ENCODE measurements at places on chromosomes 13 and 19.

DNA sequence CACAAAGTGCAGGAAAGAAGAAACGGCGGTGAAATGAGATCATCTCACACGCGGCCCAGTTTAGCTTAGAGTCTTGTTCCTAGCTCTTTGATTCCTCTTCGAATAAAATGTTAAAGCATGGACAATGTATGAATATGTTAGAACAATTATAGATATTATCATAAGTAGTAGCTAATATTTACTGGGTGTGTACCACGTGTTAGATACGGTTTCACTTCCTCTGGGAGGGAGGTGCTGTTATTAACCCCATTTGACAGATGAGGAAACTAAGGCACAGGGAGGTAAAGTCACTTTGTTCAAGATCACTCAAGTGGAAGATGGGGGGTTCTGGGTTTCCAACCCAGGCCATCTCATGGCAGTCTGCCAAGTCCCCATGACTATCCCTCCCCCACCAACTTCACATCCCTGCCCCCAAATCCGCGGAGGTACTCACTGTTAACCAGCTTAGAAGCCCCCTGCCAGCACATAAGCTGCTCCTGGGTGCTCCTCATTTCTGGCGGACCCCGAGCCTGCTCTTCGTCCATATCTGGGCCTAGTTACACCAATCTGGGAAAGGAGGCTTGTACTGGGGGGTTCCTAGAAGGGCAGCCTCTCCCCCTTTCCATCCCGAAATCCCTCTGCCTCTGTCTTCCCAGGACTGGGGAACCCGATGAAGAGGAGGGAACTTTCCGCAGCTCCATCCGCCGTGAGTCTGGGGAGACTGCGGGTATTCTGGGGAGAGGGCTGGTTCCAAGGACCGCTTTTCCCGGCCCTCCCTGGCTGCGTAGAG lies 1.0 kb upstream of the FXYD7 start:
- DNase-seq: no peak

DNA sequence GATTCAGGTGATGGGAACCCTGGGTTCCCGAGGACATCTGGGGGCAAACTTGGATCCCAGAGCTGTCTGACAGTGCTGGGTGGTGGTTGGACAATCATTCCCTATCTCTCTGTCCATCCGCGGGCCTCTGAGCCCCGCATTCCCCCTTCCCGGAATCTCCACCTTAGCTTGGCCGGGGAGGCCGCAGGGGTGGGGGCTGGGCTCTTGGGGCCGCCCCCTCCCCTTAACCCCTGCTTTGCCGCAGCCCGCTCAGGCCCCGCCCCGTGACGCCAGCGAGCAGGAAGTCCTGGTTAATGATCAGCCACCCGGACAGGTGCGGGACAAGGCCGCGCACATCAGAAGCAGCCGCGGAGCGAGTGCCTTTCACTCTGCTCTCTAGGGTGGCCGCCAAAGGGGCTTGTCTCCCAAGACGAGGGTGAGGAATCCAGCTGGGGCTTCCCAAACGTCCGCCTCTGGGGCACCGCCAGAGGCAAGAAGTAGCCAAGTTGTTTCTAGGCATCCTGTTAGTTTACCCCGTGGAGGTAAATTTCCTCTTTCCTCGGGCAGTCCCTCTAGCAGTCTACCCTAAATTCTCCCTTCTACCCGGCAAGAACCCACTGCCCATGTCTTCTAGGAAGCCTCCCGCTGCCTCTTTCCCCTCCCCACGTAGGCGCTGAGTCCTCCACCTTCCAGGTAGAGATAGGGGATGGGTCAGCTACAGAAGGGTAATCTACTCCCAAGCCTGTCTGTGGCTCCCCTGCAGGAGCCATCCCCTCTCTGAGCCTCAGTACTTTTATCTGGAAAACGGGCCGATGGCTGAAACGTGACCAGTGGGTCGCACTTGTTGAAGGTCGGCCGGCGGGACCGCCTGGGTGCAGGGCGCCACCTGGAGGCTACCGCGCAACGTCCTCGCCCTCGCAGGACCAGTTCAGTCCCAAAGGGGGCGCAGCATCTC lies 3.0 kb downstream of the IRF2BP1 start:
- no peak for DNase-seq

DNA sequence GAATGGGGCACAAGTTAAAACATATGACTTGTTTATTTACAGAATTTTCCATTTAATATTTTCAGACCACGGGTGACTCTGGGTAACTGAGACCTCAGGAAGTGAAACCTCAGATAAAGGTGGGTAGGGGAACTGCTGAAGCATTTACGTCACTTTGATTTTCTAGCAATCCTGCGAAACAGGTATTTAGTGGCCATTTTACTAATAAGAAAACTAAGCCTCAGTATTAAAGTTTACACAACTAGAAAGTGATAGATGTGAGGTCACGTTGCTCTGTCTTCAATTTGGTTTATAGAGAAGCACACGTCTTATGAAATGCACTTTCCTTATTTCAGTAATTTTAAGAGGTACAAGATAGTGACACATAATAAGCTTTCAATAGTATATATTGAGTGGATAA lies 402.8 kb downstream of the FGF9 start:
- DNase-seq: no peak

DNA sequence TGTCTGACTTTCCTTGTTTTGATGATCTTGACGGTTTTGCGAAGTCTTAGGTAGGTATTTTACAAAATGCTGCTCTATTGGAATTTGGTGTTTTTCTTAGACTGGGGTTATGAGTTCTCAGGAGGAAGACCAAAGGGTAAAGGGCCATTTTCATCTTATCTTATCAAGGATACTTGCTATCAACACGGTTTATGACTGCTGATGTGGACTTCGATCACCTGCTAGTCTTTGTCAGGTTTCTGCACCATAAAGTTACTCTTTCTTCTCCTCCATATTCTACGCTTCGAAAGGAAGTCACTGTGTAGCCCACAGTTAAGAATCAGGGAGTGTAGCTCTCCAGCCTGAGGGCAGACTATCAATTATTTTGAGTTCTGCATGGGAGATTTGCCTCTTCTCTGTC lies 7.4 kb upstream of the CEBPG start:
- no peak for DNase-seq

- DNase-seq: no peak
These were observed 10.4 kb downstream of the LMNB2 start for GRCh38 chr19:2446381-2446780.

DNA sequence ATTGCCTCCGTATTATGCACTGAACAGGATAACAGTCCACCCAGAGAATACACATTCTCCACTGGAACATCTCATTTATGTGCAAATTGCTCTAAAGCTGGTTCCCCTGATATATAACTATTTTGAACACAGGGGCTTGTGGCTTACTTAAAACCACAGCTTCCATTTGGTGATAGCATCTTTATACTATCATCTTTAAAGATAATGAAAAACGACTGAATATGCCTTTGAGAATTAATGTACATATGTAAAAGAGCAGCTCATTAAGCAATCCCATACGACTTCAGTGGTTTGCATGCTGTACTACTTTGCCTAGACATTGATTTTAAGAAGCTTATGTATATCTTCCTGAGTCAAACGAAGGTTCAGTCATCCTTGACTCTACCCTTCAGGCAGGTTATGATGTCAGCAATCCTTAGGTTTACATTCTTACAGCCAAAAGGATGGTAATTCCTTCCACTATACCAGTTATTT lies 40.8 kb downstream of the BRD4 start:
- no peak for DNase-seq

DNA sequence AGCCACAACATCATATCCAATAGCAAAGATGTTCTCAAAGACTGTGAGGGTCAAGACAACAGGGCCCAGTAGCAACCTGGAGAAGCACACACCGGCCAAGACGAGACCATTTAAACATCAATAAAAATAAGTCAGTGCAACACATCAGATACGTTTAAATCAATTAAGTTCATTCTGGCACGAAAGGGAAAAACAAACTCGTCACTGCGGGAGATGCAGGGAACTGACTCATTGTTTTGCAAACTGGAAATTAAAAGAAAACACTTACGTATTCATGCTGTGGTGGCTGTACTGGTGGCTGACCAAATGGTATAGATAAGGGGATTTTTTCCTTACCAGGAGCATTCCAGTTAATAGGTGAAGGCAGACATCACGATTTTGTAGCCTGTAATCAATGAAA lies 26.3 kb upstream of the SLC15A1 start:
- no peak for DNase-seq

- peak; percentile 56 for DNase-seq
These were observed 680.8 kb downstream of the SLITRK1 start for GRCh38 chr13:83201506-83201905.

- DNase-seq: no peak
These were observed 899.3 kb downstream of the UQCRFS1 start for GRCh38 chr19:28313633-28314032.

DNA sequence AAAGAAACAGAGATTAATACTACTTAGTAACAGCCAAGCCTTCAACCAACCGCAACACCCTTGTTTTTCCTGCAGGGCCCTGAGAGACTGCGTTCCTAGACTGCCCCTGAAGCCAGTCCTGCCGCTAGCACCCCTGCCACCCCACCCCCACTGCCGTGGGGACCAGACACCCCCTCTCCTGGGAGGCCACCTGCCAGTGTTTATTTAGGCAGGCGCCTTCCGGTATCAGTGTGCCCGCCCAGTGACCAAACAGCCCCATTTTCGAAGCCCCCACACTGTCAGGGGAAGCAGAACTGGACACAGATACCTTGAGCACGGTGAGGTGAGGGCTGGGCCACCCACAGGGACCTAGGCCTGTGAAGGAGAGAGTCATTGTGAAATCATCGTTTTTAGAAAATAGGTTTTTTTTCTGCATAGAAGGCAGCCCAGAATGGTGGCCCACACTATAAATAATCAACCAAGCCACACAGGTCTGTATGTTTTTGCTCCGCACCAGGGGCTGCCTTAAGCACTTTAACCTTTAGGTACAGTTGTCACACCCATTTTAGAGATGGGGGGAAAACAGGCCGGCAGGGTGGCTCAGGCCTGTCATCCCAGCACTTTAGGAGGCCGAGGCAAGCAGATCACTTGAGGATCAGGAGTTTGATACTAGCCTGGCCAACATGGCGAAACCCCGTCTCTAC lies 3.5 kb upstream of the TLE5 start:
- no peak for DNase-seq

GRCh38 chr19:51664131-51664530 lies 17.5 kb upstream of the SIGLEC14 start:
- DNase-seq: no peak

DNA sequence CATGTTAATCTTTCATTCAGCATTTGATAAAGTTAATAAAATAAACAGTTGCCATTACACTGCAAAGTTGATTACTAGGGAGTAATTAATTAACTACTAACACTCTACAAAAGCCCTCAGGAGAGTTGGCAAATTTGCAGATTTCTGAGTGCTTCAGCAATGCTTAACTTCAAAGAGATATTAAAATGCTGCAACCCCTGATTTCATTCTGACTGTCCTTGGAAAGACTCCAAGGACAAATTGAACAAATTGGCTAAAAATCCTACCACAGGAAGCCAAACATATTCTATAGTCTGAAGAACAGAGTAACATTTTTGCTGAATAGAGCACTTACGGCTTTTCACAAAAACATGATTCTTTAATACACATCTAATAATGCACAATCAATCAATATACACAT lies 1543.0 kb downstream of the SLITRK5 start:
- no peak for DNase-seq

- no peak for DNase-seq
These were observed 13.8 kb upstream of the OLFM4 start for GRCh38 chr13:53014495-53015443.

DNA sequence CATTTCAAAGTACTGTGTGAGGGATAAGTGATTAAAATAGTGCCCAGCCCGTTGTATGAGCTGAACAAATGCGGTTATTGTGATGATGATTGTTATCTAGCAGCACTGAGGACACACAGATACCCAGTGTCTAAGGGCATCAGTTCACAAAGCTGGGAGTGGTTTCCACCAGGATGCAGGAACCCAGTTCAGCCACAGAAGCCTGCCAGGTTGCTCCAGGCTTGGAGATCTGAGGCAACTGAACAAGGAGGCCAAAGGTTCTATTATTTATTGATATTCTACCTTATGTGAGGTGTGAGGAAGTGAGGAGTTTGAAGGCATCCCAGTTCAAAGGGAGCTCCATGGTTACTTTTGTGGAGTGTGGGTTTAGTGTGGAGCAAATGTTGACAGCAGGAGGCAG lies 13.2 kb downstream of the DIAPH3 start:
- DNase-seq: no peak

DNA sequence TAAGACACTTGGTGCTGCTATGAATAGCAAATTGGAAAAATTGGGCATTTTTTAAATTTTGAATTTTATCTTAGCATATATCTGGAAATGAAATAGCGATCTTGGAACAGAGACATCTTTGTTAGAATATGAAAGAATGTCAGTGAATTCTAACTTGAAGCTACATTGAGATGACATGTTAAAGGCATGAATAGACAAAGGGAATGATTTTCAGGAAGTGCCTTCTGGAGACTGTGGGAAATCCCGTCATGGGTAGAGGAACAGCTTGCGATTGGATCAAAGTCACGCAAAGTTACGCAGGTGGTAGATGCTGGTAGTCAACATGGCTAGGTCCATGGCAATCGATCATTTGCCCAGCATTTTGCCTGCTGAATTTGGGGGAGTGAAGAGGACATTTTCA lies 43.5 kb downstream of the LRCH1 start:
- DNase-seq: no peak

DNA sequence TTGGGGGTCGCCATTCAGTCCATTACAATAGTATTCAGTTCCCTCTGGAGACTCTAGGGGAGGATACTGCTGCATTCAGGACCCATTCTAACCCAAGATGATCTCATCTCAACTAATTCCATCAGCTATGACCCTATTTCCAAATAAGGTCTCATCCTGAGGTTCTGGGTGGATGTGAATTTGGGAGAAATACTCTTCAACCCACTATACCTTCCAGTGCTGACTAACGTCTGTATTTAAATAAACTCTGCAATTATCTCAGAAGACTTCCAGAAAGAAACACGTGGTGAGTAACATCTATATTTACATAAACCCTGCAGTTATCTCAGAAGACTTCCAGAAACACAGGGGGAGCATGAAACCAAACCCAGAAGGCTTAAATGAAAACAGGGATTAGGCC lies 1300.7 kb downstream of the PCDH9 start:
- DNase-seq: no peak

GRCh38 chr13:30576528-30576927 lies 41.2 kb upstream of the USPL1 start:
- no peak for DNase-seq

- peak; percentile 72 for DNase-seq
These were observed 284.6 kb downstream of the DNAJC15 start for GRCh38 chr13:43307921-43308433.

DNA sequence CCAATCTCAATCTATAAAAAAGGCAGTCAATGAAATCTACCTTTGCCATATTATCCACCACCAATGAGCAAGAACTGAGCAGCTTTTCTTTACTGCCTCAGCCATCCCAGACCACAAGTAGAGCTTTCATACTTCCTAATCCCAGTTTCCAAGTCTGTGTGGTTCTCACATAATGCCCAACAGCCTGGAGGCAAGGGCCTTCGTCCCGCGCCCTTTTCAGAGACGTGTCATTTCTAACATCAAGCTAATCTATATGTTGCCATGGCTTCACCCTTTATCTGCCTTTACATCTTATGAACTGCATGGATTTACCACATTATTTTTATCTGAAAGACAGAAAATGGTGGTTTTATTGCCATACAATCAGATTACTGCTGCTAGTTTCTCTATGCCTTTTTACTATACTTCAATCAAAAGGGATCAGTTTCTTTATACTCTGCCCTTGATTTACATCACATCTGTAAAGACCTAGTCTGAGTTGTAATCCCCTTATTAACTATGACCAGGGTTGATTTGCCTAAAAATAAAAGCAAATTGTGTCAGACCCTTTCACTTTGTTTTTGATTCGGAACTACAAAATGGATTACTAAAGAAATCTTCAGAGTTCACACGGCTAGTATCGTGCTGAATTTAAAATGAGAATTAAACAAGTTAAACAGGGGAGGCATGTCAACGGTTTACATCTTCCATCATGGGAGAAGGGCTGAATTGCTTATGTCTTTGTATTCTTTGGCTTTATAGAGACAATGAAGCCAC lies 5.9 kb downstream of the EFNB2 start:
- no peak for DNase-seq
